ENCODE measurements at places on chromosomes 5 and 9.
A peak's percentile ranks its signal among the peaks of the same experiment; 100 is the strongest.

- no peak for DNase-seq
These were observed 54.1 kb upstream of the DMRTA1 start for GRCh38 chr9:22392523-22392922.

- no peak for DNase-seq
These were observed 16.0 kb upstream of the ZCCHC7 start for GRCh38 chr9:37104183-37104889.

- no peak for DNase-seq
These were observed 87.1 kb upstream of the MVB12B start for GRCh38 chr9:126239515-126239914.

- DNase-seq = no peak
These were observed 16.6 kb downstream of the POU5F2 start for GRCh38 chr5:93724791-93725190.

- no peak for DNase-seq
These were observed 282.3 kb upstream of the TUT7 start for GRCh38 chr9:86636519-86636918.

GRCh38 chr9:86902586-86902985, 44.7 kb downstream of the GAS1 start:
- no peak for DNase-seq

GRCh38 chr9:8960254-8960653, 1160.7 kb upstream of the DMAC1 start:
- no peak for DNase-seq

DNA sequence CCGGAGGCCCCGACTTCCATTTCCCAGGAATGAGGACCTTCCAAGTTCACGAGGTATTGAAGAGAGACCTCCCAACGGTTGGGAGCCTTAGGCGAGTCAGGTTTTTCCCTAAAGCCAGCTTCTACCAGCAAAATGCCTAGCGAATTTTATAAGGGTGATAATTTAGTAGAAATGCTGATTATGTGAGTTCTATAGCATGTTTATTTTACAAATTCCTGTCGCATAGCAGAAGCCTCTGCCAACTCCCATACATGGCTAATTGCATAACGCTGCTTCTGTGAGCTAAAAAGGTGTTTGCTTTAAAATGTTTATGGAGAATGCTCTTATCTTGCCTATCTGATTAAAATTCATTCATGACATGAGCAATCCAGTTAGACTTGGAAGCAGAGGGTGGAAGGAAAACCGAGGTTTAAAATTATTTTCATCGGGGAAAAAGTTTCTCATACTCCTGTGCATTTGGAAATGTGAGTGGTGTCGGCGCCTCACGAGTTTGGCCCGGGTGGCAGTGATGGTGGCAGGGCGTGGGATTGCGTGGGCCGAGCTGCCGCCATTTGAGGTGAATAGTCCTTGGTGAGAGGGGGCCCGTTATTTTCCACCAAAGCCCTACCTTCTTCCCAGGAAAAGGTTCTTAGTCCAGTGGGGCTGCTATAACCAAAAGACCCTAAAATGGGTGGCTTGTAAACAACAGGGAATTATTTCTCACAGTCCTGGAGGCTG, 104.4 kb upstream of the FCN2 start:
- no peak for DNase-seq

GRCh38 chr5:177233206-177233605, 70.3 kb downstream of the RAB24 start:
- no peak for DNase-seq

DNA sequence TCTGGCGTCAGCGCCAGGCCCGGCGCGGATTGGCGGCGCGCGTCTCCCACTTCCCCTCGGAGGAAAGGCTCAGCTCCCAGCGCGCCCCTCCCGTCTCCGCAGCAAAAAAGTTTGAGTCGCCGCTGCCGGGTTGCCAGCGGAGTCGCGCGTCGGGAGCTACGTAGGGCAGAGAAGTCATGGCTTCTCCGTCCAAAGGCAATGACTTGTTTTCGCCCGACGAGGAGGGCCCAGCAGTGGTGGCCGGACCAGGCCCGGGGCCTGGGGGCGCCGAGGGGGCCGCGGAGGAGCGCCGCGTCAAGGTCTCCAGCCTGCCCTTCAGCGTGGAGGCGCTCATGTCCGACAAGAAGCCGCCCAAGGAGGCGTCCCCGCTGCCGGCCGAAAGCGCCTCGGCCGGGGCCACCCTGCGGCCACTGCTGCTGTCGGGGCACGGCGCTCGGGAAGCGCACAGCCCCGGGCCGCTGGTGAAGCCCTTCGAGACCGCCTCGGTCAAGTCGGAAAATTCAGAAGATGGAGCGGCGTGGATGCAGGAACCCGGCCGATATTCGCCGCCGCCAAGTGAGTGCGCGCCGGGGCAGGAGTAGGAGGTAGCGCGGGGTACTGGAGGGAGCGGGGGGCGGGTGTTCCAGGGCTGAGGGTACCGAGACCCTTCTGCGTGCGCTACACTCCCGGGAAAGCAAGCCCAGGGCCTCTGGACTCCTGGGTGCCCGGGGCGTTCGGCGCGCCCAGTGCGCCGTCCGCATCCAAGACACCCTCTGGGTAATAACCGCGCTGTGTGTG, at the start of gene MSX2:
Gene MSX2 (plus strand): TSS at position 99 of the 777 bp plus-strand sequence. CDS start 78 bp downstream, at position 177.
- DNase-seq = peak; percentile 61

DNA sequence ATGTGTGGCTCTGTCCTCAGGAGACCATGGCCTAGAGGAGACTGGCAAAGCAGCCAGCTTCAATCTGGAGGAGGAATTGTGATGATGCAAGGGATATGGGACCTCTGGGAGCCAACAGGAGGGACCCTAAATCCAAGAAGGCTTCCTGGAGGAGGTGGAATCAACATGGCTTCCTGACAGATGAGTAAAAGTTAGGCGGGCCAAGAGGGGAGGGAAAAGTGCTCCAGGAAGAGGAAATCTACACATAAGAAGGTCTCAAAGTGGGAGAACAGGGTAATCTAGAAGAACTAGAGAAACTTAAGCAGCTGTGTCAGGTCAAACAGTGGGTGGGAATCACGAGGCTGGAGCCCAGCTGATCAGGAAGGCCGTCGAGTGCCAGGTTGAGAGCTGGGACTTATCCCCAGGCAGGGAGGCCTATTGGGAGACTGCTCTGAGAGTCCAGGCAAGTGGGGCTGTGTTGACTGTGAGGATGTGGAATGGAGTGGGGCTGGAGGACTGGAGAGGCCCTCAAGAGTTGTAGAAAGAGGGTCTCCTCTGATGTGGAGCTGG, 119.1 kb downstream of the C9orf50 start:
- no peak for DNase-seq

DNA sequence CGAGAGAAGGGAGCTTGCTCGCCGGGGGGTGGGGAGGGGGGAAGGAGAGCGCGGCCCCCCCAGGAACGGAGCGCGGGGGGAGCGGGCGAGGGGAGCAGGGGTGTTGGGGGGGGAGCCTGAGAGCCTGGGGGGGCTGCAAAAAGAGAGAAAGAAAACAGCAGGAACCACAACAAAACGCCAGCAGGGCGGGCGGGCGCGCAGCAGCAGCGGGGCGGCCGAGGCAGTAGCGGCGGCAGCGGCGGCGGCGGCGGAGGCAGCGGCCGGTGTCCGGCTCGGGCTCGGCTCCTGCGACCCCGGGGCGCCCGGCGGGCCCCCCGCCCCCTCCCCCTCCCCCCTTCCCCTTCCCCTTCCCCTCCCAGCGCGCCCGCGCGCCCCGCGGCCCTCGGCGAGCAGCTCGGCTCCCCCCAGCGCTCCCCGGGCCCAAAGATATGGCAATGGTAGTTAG, 1.6 kb downstream of the NR2F1 start:
- DNase-seq = no peak

- DNase-seq = no peak
These were observed 299.3 kb downstream of the RASEF start for GRCh38 chr9:82763656-82764055.

DNA sequence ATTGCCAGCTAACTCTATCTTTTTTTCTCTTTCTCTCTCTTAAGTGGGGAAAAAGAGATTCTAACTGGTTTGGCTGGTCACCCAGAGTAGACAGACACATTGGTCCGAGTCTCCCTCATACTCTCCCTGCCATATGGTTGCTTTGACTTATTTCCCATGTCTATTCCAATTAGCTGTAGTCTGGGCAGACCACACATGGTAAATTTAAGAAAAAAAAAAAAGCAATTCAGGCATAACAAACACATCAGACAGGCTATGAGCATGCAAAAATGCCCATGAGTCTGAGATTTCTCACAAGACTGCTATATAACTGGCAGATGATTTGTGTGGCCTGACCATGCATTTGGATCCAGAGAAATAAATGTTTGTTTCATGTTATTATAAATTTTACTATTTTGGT, 110.2 kb upstream of the FGF10 start:
- no peak for DNase-seq

DNA sequence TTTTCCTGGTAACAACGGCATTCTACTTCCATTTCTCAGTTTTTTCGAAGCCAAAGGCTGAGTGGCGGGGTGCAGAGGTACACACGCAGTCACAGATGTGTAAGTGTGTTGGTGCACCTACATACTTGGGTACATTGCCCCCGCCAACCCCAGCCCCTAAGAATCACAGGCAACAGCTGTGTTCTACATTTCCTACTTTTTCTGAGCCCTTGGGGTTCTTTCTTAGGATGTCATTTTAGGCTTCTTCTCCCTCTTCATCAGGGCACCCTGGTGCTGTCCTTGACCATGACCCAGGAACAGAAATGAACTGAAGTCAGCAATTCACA, 104.8 kb downstream of the PAX5 start:
- no peak for DNase-seq

DNA sequence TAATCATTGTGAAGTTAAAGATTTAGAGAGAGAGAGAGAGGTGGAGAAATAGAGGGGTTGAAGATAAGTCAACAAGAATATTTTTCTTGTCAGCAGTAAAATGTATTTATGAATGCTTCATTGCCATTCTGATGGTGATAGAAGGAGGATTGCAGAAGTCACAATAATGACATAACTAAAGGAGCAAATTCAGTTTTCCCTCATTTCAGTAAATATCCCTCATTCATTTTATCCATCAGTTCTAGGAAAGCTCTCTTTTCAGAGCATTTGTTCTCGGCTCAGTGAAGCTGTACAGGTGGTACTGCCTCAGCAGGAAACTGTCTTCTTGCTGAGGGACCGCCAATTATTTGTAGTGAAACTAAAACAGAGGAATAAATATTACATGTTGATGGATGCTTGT, 681.4 kb downstream of the CETN3 start:
- DNase-seq = no peak

DNA sequence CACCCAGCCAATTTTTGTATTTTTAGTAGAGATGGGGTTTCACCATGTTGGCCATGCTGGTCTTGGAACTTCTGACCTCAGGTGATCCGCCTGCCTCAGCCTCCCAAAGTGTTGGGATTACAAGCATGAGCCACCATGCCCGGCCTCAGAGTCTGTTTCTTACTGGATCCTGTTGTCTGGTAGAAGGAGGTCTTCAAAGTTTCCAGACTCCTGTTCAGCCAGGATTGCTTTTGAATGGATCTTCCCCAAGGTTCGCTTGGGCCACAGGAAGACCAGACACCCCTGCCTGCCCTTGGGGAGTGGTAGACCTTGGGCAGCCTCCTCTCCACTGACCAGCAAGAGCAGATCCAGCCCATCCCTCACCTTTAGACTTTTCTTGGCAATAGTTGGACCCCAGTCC, 7.6 kb upstream of the LCN2 start:
- DNase-seq = no peak

DNA sequence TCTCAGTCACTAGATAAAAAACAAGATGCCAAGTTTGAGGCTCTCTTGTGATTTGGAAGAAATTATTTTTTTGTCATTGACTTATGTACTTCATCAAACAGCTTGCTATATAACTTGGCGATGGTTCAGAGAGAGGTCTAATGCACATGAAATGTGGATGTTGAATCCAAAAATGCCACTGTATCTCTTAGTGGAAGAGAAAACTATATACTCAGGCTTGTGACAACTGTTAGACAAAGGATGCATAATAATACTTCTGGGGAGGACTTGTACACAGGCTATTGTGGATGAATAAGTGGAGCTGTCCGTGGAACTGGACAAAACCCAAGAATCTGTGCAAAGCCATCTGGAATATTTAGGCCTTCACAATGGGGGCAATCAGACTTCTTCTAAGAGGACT, 162.9 kb upstream of the NMUR2 start:
- DNase-seq = no peak

DNA sequence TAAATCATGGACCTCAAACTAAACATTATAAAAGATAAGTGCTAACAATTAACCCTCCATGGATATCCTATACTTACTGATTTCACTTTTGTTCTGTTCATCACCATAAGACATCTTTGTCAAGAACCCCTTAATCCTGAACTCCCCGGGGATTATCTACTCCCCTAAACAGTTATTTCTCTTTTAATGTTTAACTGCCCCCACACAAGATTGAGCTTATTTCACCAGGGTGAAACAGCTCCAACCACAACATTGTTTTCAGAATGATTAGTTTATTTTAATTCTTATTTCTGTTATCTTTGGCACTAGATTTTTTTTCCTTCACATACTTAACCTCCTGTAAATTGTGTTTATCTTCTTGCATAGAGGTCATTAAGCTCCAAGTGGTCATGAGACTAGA, 103.2 kb upstream of the HCN1 start:
- DNase-seq = no peak

DNA sequence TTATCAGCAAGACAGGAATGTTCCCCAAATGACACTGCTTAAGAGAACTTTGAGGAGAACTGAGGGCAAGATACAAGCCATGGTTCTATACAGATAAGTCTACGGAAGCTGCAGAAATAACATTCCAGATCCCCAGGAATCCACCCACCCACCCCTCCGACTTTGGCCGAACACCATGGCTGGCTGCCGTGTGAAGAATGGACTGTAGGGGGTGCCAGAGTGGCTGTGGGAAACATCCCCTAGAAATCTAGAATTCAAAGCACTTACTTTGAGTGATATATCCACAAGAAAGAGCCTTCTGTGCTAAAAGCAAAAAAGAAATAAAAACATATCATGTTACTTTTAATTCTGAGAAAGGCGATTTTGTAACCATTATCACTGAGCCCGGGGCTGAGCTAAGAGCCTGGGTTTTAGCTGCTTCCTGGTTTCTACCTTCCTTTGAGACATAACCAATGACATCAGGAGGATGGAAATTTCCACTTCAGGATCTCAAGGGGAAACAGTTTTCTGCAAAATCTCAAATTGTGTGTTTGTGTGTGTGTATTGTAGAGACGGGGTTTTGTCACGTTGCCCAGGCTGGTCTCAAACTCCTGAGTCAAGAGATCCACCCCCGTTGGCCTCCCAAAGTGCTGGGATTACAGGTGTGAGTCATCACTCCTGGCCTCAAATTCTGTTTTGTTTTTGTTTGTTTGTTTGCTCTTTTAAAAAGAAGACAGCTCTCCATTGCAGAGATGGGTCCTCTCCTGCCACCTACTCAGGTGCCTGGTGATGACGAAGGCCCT, 36.4 kb downstream of the GGTA1 start:
- no peak for DNase-seq
